ENCODE measurements at places on chromosomes 6 and 20. TPM values are rescaled to one million over a fixed set of nuclear protein-coding genes. Genes with fewer than 3 reads are reported as not detected.

Gene PRSS35
- not detected for total RNA-seq

Gene C20orf144
- total RNA-seq, result 0.33 TPM

Gene RNF39
- total RNA-seq, result not detected

Gene TGM3
- not detected for total RNA-seq

Gene SIRPD
- total RNA-seq, result not detected

Gene DDRGK1
- 91.8 TPM for total RNA-seq

Gene TNNC2
- 2.0 TPM for total RNA-seq

Gene ZFP57
- total RNA-seq, result 0.29 TPM

Gene EBF4
- 1.6 TPM for total RNA-seq

Gene MEP1A
- 1.3 TPM for total RNA-seq

Gene SLC35F1
- total RNA-seq, result 0.80 TPM

Gene SNAP25
- 1.6 TPM for total RNA-seq

DNA sequence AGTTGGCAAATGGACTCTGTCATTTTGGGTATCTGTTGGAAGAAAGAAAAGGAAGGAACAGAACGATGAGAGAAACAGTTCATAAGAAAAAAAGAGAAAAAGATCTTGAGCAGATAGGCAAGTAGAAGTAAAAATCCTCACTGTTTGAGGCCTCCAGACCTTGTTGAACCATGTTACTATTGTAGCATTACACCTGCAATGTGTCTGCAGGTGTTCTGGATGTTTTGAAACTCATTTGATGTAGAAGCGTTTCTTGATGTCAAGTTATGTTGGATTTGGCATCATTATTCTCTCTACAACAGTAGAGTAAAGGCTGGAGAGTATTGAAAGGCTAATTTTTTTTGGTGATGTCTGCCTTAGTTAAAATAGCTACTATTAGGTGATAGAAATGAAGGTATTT is 108.7 kb downstream of the CARMIL1 start:
- no peak for DNase-seq

GRCh38 chr6:122286512-122286911 is 112.9 kb upstream of the HSF2 start:
- no peak for DNase-seq

GRCh38 chr6:134840086-134840867 is 109.6 kb downstream of the ALDH8A1 start:
- no peak for DNase-seq

DNA sequence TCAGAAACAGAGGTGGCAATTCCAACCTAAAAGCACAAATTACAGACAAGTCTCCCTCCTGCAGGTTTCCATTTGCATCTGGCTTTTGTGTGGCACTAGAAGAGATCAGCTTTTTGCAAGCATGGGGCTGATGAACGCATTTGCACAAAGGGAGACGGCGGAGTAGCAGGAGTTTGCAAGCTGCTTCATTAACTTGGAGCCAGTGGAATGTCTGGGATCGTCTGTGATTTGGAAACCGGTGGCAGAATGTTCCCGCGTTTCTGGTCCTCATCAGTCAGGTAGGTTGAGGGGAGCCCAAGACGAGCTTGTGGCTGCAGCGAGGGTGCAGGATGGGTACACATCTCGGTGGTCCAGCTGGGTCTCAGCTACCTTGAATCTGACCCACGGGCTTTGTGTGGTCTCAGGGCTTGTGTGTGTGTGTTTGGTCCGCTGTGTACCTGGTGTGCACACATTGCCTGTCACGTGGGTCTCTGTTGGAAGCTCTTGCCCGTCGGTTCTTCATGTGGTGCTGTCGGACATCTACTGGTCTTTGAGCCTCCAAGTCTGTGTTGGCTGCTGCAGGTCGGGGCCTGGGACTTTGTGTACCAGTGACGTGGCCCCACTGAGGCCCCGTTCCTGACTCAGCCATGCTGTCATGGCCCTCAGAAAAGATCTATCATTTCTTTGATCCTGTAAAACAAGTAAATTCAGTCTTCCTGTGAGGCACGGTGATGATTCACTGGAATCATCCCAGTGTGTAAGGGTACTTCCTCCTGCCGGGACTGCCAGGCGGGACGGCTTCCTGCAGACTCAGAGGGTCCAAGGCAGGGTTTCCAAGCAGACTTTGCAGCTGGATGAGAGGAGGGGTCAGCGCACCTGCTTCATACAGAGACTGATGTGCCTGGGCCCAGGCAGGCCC is 12.4 kb upstream of the MYT1 start:
- no peak for DNase-seq

GRCh38 chr20:1374246-1374645 is 18.6 kb downstream of the FKBP1A start:
- DNase-seq, result no peak

GRCh38 chr6:43120944-43121913 is 45.1 kb downstream of the PTK7 start:
- no peak for DNase-seq

- DNase-seq, result no peak
Measured at GRCh38 chr20:62363920-62364851, 2.9 kb downstream of the LAMA5 start.

- no peak for DNase-seq
Measured at GRCh38 chr6:60867548-60867947, 1418.5 kb downstream of the KHDRBS2 start.

- DNase-seq, result no peak
Measured at GRCh38 chr6:68126089-68126749, 508.9 kb upstream of the ADGRB3 start.

DNA sequence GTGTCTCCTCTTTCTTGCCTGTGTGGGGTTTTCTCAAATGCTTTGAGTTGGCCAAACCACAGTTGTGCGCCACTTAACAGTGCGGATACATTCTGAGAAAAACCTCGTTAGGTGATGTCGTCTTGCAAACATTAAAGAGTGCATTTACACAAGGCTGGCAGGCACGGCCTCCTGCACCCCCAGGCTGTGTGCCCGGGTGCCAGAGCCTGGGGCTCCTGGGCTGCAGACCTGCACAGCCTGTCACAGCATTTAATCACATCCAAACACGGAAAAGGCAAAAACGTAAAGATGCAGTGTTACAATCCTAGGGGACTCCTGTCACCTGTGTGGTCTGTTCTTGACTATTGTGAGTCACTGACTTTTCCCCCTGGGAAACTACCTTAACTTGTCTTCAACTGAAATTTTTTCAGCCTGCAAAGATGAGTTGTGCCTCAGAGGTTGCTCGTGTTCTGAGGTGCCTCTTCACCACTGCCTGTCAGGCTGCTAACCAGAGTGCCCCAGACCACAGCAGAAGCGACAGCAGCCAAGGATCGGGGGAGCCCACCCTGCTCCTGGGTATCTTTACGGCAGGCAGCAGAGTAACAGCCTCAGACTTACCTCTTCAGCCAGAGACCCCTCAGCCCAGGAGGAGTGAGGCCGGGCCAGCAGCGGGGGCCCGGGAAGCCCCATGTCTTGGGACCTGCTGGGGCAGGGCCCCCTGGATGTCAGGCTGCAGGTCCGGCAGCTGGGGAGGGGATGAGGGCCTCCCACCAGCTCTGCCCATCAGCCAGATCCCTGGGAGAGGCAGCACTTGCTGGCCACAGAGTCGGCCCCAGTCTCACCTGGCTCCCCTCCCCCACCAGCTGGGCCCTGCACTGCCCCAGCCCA is 683 bp upstream of the C20orf204 start:
- no peak for DNase-seq

DNA sequence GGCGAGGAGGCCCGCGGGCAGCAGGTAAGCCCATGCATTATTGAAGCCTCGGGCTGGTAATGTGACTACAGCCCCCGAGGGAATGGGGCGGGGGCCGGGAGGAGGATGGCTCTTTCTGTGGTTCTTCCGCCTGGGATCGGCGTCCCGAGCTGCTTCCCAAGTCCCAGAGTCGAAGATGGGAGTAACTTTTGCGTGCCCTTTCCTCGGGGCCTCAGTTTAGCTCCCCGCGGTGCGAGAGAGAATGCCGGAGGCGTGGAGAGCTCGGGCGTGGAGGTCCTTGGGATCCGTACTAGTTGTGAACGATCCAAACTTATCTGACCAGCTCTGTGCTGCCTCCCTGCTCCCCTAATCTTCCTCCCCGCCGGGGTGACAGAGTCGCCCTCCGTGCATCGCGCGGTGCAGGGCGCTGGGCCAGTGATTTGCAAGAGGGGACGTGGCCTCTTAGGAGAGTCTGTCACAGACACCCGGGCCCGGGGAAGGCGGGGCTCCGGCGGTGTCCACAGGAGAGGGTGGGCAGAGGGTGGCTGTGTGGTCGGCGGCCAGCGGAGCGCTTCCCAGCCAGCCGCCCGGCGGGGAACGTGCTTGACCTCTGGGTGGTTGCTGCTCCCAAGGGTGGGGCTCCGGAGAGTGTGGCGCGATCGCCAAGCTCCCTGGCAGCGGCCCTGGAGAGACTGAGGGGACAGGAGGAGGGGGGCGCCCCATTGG is 815 bp downstream of the UTRN start:
- DNase-seq, result peak; percentile 61

DNA sequence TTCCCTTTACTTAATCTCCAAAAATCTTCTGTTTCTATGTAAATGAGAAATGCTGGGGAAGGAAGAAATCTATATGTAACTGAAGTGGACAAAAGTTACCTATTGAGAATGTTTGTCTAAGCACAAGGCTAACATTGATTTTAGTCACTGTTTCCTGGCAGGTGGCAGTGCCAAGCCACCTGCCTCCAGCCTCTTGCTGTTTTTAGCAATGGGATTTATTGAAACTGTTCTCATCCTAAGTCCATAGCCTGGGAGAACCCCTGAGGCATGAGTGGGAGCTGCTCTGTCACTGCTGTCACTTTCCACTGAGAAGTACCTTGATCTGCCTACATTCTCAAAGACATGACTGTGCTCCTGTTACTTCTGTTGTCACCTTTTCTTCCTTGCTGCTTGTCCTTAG is 14.7 kb downstream of the ENPP3 start:
- DNase-seq, result no peak

DNA sequence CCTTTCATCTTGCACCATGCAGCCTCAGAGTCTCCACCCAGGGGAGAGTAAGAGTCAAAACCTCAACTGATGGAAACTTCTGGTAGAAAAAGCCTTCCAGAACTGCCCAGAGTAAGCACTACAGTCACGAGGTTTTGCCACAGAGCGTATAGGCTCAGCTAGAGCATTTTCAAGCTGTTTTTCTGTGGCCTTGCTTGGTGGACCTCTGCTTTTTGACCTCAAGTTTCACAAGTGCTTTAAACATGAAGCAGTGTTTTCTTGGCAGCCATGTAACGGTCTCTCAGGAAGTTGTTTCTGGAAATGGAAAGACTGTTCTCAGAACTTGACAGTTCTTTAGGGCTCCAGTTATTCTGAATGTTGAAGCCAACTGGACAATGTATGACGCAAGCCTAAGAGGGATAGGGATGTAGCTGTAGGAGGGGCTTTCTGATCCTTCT is 146.5 kb downstream of the ZDHHC14 start:
- DNase-seq, result no peak

GRCh38 chr20:40464731-40465208 is 224.3 kb downstream of the MAFB start:
- DNase-seq, result no peak

DNA sequence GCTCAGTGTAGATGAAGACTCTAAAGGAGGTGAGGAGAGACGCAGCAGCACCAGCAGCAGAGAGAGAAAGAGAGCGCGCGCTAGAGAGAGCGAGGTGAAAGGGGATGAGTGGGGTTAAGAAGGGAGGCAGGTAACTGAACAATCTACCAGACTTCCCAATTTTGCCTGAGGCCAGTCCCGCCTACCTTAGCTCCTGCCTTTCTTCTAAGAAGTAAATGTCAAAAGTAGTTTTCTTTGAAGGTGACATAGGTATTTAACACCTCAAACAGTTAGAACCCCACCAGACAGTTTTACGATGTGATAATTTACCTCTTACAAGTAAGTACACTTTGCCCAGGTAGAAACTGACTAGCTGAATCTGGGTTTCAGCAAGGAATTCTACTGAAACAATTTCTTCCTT is 132.0 kb upstream of the EEF1E1 start:
- DNase-seq, result no peak

DNA sequence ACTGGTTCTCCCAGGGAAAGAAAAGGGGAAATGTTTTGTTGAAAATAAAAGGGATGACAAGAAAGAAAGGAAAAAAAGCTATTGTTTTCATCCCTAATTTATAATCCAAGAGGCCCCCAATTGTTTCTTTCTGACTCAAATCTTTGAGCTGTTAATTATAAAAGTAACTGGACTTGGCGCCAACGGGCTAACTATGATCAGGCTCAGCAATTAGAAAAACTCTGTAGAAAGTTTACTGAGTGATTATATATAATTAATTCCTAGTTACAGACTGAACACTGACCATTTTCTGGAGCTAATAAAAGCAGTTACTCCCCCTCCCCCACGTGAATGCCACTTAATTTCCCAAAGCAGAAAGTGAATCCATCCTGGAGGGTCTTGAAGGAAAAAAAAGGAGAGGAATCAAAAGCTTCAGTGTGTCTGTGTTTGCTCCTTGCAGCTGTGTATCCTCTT is 3.2 kb downstream of the ZMYND8 start:
- DNase-seq, result no peak

- no peak for DNase-seq
Measured at GRCh38 chr6:4349931-4350330, 214.6 kb upstream of the ECI2 start.

GRCh38 chr6:89830170-89830809 is 610 bp downstream of the CASP8AP2 start:
- no peak for DNase-seq

DNA sequence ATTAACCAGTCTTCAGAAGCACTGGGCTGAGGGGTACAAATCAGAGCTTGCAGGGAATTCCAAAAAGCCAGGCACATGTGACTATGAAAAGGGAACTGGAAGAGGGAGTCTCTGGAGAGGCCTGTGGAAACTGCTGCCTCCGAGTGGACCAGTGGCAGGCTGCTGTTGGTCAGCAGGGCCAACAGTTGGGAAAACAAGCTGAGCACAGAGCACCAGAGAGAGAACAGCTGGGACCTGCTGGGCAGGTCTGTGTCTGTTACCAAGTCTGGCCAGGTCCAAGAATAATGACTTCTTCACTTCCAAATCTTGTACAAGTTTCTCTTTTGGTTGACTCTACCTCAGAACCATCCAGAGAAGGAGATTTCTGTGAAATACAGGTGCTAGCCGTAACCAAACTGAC is 81.4 kb downstream of the LIN28B start:
- DNase-seq, result no peak

DNA sequence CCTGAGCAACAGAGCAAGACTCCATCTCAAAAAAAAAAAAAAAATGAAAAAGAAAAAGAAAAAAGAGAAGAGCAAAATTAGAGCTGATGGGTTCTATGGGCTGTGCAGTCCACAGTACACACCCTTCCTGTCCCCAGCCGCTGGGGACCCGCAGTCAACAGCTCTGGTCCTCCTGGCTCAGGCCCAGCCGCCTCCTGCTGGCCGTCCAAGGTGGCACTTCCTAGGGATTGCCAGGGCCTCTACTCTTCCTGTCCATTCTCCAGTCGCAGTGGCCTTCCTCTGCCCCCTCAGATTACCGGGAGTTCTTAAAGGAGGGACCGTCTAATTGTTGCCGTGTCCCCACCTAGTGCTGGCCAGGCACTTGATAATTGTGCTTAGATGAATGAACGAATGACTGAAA is 41.7 kb downstream of the TMEM242 start:
- no peak for DNase-seq

DNA sequence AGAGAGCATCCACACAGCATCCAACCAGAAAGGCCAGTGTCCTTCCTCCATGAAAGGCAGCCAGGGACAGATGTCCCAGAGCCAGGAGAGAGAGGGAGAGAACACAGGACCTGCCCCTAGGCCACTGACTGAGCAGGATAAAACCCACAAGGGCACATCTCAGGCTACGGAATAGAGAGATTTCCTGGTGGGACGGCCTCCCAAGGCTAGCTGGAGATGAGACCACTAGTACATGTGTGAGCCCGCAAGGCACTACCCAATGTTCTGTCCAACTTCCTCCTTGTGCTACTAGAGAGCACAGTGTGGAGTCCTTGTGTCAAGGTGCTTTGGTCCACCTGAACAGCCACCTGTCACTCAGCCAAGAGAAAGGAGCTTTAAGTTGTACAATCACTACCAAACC is 44.2 kb downstream of the PLCG1 start:
- no peak for DNase-seq
